ENCODE measurements at places on chromosomes 5 and 9.

- peak; percentile 98 for DNase-seq
Observed at GRCh38 chr9:124320062-124320973, 62.6 kb downstream of the NEK6 start.

- no peak for DNase-seq
Observed at GRCh38 chr5:71589903-71590302, 2.8 kb downstream of the MCCC2 start.

DNA sequence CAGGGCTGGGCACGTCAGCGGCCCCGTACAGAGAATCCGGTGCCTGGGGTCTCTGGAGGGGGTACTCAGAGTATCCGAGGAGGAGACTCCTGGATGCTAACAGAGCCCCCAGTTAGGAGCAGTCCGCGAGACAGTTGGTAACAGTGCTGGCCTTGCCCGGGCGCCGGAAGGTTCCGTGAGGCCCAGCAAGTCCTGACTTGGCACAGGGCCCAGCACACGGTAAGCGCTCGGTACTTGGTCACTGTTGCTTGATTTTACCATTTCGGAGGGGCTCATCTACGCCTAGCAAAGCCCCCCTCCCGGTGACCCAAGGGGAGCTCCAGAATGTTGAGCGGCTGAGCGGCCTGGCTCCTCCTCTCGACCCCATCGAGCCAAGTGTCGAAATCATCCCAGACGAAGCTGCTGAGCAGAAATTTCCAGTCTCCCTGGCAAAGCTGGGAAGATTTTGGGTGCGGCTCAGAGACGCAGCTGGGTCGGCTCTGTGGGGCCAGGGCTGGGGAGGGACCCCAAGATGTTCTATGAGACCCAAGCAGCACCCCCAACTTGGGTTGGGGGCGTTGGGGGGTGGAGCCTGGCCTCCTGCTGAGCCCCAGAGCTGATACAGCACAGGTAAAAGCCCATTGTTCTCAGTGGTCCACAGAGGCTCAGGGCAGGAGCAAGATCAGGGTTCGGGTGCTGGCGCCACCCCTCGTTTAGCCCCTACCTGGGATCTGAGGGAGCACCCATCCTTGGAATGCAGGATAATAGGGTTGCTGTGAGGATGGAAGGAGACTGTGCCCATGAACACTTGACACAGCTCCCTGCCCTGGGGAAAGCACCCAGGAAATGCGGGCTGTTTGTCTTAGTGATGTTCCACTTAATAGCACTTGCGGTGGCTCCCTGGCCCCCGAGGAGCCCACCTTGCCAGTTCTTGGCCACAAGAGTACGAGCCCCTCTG lies 137.2 kb downstream of the C9orf50 start:
- peak; percentile 85 for DNase-seq

- no peak for DNase-seq
Observed at GRCh38 chr5:122463221-122463620, 151.2 kb downstream of the SNCAIP start.

- no peak for DNase-seq
Observed at GRCh38 chr5:6674886-6675285, 38.3 kb upstream of the TENT4A start.

GRCh38 chr5:175098301-175098700 lies 345.7 kb downstream of the DRD1 start:
- DNase-seq: no peak

DNA sequence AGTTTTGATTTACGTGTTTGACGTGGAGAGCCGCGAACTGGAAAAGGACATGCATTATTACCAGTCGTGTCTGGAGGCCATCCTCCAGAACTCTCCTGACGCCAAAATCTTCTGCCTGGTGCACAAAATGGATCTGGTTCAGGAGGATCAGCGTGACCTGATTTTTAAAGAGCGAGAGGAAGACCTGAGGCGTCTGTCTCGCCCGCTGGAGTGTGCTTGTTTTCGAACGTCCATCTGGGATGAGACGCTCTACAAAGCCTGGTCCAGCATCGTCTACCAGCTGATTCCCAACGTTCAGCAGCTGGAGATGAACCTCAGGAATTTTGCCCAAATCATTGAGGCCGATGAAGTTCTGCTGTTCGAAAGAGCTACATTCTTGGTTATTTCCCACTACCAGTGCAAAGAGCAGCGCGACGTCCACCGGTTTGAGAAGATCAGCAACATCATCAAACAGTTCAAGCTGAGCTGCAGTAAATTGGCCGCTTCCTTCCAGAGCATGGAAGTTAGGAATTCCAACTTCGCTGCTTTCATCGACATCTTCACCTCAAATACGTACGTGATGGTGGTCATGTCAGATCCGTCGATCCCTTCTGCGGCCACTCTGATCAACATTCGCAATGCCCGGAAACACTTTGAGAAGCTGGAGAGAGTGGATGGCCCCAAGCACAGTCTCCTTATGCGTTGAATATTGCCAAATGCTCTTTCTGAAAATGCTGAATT lies 850 bp downstream of the RRAGA start:
- no peak for DNase-seq

- DNase-seq: no peak
Observed at GRCh38 chr5:10289991-10290390, 17.7 kb downstream of the CMBL start.

- no peak for DNase-seq
Observed at GRCh38 chr5:39055027-39055767, 19.0 kb downstream of the RICTOR start.

GRCh38 chr5:3994628-3995027 lies 399.0 kb downstream of the IRX1 start:
- no peak for DNase-seq

DNA sequence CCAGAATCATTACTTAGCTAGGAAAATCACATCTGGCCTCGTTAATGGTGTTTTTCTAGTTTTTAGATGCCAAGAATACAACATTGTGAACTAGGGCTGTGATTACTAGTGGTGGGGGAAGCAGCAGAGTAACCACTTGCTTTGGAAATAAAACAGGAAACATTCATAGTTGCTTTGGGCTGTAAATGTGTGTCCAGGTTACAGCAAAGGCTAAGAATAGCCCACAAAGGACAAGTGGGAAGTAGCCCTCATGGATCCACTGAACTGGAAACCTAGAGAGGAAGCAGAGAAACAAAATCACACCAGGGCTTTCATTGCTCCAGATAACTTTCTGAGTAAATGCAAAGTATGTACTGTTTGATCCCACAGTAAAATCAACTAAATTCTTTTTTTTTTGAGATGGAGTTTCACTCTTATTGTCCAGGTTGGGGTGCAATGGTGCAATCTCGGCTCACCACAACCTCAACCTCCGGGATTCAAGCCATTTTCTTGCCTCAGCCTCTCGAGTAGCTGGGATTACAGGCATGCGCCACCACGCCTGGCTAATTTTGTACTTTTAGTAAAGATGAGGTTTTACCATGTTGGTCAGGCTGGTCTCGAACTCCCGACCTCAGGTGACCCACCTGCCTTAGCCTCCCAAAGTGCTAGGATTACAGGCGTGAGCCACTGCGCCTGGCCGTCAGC lies 56.2 kb upstream of the TNFSF15 start:
- DNase-seq: no peak

- DNase-seq: no peak
Observed at GRCh38 chr5:32280656-32281081, 32.1 kb downstream of the MTMR12 start.

- DNase-seq: peak; percentile 60
Observed at GRCh38 chr5:173302546-173303155, 25.6 kb downstream of the STC2 start.

DNA sequence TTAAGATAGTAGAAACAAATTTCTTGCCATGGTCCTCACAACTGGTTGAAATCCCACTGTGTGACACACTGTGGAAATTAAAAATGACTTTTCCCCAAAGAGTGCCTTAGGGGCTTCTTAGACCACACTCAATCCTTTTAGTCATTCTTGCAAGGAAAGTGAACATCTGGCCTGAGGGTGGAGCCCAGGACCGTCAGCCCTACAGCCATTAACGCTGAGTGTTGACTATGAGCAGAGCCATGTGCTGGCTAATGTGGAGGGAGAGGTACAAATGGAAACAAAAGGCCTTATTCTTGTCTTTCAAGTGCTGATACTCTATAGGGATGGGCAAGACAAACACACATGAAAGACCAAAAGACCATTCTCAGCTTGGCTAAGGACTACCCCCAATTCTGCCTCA lies 456.5 kb downstream of the ZSWIM6 start:
- DNase-seq: no peak

DNA sequence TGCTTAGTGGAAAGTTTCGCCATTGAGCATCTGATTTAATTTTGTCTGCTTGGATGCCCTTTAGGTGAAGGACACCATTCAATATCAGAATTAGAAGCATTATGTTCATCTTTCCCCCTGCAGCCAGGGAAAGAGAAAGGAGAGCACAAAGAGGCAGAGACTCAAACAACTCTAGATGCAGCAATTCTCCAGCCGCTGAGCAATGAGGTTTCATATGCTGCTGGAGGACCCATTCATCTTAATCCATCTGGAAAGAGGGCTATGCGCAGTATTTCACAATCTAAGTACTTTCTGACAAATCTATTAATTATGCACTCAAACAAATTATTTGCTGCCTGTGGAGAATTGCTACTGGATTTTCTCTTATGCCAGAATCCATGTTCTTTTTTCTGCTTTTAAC lies 527.0 kb upstream of the TUSC1 start:
- no peak for DNase-seq

DNA sequence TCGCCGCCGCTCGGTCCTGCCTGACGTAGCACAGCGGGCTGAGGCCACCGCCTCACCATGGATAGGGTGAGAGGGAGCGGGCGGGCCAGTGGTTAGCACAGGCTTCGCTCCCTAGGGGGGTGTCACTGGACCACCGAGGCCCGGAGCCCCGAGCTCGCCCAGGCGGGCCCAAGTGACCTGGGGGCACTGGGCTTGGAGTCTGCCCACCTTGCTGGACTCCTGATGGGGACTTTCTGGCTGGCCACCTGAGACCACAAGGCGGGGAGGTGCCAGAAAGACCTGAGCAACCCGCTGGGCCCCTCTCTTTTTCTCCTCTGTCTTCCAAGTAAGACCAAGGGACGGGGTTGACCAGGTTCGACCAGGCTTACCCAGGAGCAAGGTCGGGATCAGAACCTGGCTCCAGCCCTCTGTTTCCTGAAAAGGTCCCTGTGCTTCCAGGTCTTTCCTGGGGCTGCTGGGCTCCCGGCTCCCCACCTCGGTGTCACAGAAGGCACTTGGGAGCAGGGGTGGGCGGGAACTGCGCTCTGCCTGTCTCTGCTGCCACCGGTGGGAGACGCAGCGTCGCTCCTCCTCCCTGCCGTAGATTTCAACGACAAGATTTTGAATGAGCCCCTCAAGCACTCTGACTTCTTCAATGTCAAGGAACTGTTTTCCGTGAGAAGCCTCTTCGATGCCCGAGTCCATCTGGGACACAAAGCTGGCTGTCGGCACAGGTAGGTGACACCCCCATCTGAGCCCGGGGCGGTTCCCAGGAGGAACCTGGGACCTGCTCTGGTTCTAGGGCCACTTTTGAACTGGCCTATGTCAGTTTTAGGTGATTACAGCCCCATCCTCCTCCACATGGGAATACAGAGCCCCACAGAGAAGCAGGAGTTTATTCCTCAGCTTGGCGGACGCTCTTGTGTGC lies 1.0 kb downstream of the MRPS2 start:
- peak; percentile 73 for DNase-seq

- DNase-seq: no peak
Observed at GRCh38 chr5:180684623-180685161, 35.3 kb upstream of the FLT4 start.

DNA sequence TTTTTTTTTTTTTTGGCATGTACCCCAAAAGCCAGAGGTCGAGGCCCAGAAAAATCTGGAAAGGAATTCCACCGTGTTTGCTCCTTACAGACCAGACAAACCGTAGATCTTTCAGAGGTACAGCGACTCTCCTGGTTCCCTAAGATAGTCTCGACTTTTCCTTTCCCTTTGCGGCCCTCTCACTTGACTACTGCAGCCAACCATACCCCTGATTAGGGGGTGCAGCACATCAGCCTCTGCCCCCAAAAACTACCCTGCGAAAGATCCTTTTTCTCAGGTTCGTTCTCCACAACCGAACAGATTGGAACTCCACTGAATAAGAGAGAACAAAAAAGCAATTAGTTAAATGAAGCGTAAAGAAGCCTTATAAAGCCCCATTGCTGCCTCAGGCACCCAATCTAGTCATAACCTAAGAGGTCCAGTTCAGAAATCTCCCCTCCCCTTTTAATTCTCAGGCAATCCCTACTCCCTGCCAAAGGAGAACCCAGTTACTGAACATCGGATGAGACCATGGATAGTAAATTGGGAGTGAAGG lies 379 bp upstream of the TICAM2 start:
- no peak for DNase-seq

DNA sequence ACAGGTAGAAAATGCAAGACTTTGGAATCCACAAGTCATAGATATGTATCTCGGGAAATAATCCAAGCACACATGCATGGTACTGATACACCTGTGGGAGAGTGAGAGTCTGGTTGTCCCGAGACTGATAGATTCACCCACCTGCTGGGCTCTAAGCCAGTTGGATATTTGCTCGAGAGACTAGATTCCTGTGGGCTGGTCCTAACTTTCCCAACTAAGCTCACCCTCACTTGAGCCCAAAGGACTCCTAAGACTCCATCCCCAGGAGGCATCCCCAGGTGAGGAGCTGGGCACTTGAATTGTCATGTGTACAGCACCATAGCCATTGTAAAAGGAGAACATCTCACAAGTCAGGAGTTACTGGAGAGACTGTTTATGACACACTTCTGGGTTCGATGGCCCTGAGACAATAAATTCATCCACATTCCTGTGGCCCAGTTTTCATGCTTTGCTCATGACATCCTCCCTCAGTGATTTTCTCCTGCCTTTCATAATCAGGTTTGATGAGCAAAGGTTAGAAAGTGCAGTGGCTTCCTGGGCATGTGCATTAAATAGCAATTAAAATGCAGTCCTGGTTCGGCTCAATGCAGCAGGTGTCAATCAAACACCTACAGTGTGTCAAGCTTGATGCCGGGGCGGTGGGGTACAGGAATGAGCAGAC lies 18.1 kb downstream of the SLC1A1 start:
- DNase-seq: no peak

- no peak for DNase-seq
Observed at GRCh38 chr9:19294219-19294618, 63.7 kb downstream of the DENND4C start.

DNA sequence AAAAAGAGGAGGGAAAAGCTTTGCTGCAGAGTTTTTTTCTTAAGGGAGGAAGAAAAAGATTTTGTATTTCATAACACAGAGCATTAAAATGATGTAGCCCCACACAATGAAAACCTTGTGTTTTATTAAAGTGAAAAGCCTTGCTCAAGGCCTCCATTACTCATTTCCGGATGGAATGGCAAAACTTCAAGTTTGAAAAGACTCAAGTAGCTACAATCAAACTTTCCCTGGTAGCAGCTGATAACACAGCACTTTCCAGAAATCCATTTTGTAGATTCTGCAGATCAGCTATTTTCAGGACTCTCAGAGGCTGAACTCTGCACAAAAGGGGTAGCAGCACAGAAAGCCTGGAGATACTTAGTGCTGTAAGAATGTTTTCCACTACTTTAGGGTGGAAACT lies 374.8 kb downstream of the NFIB start:
- DNase-seq: no peak

DNA sequence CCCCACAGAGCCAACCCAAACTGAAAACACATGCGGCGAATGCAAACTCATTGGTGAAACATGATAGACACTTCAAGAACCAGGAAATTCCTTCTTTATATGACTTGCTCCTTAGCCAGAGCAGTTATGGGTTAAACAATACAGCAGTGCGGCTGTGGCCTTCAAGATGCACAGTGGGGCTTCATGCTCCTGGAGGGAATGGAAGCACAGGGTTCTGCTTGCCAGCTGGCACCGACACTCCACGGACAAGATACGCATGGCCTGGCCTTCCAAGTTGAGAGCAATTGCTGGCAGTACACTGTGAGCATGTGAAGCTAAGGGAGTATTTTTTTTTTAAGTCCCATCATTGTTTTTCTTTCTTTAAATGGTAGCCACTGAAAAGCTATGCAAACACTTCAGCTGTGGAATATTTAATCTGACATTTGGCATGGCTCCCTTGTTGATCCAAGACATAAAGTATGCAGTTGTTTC lies 451.6 kb upstream of the CD180 start:
- no peak for DNase-seq
